NCI-H1930 (cell line): ENCODE measurements at places on chromosomes 2 and 18.

DNA sequence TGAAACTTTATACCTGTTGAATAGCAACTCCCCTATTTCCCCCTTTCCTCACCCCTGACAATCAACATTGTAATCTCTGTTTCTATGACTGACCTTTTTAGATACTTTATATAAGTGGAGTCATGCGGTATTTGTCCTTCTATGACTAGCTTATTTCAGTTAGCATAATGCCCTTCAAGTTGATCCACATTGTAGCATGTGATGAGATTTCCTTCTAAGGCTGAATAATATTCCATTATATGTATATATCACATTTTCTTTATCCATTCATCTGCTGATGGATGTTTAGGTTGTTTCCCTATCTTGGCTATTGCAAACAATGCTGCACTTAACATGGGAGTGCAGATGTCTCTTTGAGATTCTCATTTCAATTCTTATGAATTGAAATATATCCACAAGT is 9.5 kb downstream of the FASTKD2 start:
- no peak for DNase-seq

GRCh38 chr18:62126737-62127136 is 60.1 kb downstream of the PIGN start:
- no peak for DNase-seq

- DNase-seq, result no peak
Measured at GRCh38 chr2:15651367-15651727, 59.7 kb downstream of the DDX1 start.

- DNase-seq, result no peak
Measured at GRCh38 chr2:220165401-220165800, 538.0 kb downstream of the SLC4A3 start.

- no peak for DNase-seq
Measured at GRCh38 chr2:240170883-240171282, 30.4 kb upstream of the OTOS start.

- DNase-seq, result no peak
Measured at GRCh38 chr2:112791019-112791418, 6.7 kb upstream of the IL1A start.
